ENCODE measurements at places on chromosomes 7 and 10.

DNA sequence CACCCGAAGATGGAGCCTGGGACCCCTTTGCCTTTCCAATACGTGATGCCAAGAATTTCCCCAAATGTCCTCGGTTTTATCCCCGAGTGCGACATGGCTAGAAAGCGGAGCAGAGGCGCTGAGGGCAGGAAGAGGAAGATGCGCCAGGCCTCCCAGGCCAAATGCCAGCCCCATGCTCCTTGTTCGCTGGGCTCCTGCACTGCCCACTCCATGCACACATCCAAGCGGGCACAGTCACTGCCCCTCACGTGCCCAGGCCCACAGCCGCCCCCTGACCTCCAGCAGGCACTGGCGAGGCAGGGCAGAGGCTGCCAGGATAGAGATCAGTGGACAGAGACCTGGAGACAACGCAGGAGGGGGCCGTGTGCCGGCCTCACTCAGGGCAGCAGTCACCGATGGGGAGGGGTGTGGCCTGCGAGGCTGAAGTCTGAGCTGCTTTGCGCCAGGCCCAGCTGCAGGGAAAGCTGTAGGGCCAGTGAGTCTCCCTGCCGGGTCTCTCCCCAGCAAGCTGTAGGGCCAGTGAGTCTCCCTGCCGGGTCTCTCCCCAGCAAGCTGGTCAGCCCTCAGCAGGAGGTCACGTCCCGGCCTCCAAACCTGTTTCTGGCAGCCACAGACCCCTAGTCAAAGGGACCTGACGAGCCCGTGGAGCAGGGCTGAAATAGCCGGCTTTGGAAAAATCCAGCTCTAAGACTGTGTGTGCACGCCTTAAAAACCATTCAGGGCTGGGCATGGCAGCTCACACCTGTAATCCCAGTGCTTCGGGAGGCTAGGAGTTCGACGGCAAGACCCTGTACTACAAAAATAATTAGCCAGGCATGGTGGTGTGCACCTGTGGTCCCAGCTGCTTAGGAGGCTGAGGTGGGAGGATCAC lies 100.6 kb upstream of the DIP2C start:
- peak; percentile 9 for DNase-seq

DNA sequence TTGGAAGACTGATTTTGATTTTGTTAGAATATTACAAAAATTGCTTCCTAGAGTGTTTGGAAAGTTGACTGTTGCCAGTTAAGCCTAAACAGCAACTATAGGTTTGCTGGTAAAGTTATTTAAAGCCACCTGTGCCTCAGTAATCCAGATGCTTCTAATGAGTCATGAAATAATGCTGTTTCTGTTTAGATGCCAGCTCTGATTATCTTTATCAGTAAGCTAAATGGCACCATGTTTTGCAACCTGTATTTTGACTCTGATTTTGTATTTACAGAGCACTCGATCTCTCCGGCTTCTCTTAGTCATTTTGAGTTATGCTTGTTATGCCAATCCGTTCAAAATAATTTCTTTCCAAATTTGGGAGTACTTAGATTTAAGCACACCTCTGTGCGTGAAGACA lies 366.1 kb downstream of the EXOC4 start:
- DNase-seq = no peak

GRCh38 chr10:85614981-85615380 lies 751.6 kb downstream of the GRID1 start:
- no peak for DNase-seq

DNA sequence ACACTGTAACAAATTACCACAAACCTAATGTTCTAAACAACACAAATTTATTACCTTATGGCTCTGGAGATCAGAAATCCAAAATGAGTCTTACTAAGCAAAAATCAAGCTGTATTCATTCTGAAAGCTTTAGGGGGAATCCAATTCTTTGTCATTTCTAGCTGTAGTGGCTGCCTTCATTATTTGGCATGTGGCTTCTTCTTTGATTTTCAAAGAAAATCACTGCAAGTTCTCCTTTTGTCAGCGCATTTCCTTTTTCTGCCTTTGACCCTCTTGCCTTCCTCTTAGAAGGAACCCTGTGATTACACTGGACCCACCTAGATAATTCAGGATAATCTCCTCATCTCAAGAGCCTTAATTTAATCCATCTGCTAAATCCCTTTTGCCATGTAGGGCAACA lies 36.9 kb downstream of the ZPBP start:
- DNase-seq = no peak

DNA sequence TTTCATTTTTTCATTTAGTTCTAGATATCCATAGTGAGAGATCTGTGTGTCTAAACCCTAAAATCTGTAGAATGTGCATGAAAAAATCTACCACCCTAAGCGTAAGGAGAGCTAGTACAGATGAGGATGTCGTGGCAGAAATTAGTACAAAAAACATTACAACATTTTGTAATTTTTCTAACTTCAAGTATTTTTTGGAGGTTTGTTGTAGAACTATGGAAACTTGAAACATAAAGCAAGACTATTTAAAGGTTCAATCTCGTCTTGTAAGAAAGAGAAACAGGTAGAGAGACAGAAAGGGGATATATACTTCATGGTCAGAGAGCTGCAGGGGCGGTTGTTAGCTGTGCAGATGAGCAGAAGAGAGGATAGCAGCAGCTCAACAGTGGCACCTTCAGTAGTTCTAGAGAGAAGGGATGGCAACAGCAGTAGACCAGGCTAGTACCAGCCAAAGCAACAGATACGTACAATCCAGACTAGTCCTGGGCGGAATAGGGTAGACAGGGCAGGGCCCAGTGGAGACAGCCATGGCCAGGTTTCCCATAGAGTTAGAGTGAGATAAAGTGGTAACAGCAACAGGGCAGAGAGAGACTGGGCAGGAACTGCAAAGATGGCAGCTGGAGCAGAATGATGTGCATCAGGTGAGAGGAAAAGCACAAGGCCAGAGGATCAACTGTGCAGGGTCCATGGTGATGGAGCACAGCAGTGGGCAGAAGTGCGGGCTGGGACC lies 145.2 kb downstream of the FRMD4A start:
- DNase-seq = no peak

DNA sequence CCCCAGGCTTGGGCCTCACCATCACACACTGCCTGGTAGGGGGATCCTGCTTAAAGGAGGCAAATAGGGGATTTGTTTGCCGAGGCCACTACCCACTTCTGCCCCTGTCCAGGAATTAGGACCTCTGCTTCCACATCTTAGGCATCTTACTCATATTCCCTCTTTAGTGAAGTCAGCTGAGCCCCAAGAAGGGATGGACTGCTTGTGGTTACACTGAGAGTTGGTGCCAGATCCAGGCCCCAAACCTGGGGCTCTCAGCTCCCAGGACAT lies 1.6 kb upstream of the GPRIN2 start:
- no peak for DNase-seq

DNA sequence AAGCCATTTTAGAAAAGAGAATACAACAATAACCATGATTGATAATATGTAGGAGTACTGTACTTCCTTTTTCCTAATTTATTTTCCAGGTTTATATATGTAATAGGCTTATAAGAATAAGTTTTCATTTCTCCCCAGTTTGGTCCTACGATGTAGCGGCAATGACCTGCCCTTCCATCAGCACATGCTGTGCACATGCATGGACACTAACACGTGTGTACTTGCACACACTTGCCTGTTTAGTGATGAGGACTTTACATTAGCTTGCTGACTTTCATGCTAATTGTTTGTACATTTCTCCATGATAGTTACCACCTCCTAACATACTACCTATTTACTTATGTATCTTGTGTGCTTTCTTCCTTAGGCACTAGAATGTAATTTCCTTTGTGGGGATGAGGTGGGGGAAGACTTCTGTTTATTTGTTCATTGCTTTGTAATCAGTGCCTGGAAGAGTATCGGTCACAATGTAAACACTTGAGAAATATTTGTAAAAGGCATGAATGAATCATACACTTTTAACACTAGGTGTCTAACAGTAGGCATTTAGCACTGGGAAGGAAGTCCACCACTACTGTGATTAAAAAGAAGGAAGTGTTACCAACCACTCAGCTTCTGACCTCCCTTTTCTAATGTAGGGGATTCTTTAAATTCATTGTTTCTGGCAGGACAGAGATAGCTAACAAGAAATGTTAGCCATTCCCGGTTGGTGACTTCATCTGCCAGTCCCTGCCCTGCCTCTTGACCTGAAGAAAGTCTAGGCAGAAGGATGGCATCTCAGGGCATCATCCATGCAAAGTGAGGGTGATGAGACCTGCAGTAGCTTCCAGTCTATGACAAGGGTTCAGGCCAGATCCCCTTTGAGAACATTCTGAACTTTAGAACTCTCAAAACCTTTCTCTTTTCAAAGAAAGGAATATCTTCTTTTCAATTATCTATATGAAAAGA lies 120.2 kb upstream of the RAB18 start:
- no peak for DNase-seq

DNA sequence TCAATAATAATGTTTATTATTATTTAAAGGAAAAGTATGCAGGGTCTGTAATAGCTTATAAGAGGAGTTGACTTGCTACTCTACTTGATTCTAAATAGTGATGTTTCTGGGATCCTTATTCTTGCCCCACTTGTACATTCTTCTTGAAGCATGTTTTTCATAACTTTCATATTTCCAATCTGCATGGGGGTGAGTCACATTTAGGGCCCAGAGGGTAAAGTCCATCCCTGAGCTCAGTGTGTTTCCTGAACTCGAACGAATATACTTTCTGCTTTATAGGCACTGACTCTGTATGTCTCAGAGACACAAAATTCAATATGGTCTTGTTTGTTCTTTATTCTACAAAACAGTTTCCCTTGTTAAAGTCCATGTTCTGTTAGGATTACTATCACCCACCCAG lies 61.0 kb upstream of the SMIM30 start:
- DNase-seq = no peak

- no peak for DNase-seq
Measured at GRCh38 chr7:65896279-65896870, 23.5 kb downstream of the VKORC1L1 start.

GRCh38 chr10:12391206-12391605 lies 41.9 kb downstream of the CAMK1D start:
- DNase-seq = no peak

DNA sequence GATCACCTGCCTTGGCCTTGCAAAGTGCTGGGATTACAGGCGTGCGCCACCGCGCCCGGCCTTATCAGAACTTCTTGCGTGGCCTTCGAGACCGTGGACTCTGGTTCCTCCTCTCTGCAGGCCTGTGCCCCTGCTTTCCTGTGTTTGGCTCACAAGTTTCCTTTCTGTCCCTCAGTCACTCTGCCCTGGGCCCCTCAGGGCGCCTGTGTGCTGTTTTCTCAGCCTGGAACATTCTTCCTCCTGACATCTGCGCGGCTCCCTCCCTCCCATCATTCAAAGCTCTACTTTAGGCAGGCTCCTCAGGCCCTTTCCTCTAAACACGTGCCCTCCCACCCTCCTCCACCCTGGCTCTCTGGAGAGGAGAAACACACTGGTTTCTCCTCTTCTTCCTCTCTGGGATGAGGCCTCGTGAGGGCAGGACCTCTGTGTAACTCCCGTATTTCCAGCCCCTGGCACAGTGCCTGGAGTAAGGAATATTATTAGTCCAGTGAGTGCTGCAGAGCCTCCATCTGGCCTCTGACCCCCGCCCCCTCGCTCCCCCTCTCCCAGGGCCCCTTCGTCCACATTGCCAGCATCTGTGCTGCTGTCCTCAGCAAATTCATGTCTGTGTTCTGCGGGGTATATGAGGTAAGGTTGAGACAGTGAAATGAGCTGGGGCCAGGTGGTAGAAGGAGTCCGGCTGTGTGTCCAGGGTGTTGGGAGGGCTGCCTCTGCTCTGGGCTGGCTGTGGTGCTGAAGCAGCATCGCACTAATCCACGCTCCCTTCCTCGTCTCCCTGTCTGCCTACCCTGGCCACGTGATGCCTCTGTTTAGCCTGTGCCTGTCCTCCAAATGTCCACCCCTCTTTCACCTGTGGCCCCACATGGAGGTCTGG lies 7.1 kb downstream of the CLCN1 start:
- DNase-seq = no peak

- no peak for DNase-seq
Measured at GRCh38 chr10:99993701-99994689, 15.8 kb downstream of the DNMBP start.

DNA sequence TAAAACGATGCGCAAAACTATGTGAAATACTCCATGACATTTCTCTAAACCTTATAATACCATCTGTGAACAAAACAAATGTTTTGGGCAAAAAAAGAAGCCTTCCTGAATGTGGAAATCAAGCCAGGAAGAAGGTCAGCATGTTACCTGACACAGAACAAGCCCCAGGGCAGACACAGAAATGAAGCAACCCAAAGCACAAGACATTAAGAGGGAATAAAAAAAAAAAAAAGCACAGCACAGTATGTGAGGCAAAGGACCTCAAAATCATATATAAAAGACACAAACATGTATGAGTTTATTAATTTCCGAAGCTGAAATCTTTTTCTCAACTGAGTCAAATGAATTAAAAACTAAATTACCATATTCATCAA lies 161.8 kb downstream of the SKIDA1 start:
- no peak for DNase-seq

- DNase-seq = no peak
Measured at GRCh38 chr10:8042721-8043568, 11.5 kb upstream of the GATA3 start.

- DNase-seq = no peak
Measured at GRCh38 chr7:4015371-4015770, 666.7 kb upstream of the FOXK1 start.

DNA sequence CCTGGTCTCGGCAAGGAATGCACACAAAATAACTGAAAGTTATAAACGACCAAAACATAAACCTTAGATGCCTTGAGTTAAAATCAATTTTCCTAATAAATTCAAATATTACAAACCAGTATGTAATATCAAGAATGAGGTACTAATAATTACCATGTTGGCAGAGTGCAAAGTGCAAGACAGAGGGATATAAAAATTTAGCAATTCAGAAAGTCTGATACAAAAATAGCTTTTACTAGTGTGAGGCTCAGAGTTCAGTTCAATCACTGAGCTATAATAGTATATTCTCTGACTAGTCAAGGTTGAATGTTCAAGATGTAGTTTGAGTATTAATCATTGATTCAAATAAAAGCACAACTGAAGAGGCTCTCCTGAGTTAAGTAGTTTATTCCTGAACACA lies 4.8 kb upstream of the AUTS2 start:
- DNase-seq = no peak

DNA sequence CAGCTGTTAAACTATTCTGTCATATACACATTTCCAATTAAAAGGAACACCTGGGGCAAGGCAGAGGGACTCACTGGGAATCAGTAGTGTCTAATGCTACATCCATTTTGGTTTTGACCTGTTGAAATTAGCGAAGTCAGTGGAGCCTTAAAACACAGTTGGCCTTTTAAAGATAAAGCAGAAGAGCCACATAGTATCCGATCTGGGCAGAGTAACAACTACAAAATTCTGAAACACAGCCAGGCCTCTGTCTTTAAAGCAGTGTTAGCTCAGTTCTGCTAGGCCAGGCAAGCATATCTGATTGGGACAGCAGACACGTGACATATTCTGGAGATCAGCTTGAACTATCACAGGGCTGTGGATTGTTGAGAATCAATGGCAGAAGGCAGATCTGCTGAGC lies 117.5 kb upstream of the WNT16 start:
- no peak for DNase-seq

Measured in 8988T (cell line).